ENCODE measurements at places on chromosomes 2 and 18.
A peak's percentile ranks its signal among the peaks of the same experiment; 100 is the strongest.

- no peak for DNase-seq
Observed at GRCh38 chr18:45059695-45060094, 379.0 kb downstream of the SETBP1 start.

GRCh38 chr18:51952844-51953243 lies 387.2 kb upstream of the DCC start:
- no peak for DNase-seq

- DNase-seq: no peak
Observed at GRCh38 chr2:39061280-39061679, 59.6 kb downstream of the SOS1 start.

DNA sequence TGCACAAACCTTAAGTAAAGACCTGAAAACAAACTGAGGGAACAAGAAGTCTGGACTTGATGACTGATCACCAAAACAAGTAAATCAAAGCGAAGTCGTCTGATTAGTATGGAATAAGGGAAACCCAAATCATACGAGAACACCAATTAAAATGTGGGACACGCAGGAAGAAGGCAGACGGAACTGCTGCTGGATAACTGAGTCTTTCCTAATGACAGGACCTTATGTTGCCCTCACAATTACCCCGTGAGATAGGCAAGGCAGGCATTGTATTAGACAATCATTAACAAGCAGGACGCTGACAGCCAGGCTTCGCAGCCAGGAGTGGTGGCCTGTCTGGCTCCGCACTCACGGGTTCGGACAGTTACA lies 614 bp upstream of the COQ10B start:
- no peak for DNase-seq

DNA sequence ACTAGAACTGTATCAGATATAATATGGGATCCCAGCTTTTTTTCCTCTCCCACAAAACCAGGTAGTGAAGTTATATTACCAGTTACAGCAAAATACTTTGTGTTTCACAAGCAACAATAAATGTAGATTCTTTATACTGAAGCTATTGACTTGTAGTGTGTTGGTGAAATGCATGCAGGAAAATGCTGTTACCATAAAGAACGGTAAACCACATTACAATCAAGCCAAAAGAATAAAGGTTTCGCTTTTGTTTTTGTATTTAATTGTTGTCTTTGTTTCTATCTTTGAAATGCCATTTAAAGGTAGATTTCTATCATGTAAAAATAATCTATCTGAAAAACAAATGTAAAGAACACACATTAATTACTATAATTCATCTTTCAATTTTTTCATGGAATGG lies 77.7 kb upstream of the CSRNP3 start:
- no peak for DNase-seq

DNA sequence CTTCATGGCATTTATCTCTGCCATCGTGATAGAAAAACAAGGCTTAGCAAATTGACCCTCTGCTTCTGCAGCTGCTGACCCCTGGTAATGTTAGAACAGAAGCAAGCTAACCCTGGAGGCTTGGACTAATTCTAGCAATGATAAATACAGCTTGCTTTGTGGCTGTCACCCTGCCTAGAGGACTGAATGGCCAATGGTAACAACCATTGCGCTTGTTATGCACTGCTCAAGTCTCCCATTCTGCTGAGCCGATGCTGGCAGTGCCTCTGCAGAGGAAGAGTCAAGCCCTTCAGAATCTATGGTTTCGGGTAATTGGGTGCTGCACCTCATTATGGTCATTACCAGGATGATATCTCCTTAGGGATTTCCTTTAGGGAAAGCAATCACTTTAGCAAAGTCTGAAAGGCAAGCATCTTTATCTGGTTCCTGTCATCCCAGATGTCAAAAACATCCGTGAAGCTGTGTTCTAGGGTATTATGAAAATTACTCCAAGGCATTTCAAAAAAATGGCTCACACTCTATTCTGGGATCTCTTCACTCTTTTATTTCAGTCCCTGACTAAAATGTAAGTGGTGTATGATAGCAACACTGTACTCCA lies 186.8 kb upstream of the DLGAP1 start:
- DNase-seq: no peak

DNA sequence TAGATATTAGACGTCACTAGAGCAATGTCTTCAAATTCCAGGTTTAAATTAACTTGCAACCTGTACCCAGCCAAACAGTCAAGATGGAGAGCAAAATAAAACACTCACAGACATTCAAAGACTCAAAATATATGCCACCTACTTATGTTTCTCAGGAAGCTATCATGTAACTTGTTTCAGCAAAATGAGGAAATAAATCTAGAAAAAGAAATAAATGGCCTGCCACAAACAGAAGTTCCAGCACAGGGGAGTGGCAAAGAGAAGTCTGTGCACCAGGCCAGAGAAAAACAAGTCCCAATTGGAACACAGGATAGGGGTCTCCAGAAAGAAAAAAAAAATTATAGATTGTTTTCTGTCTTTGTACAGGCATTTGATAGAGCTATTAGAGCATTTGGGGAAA lies 96.7 kb downstream of the LRP2 start:
- DNase-seq: no peak

DNA sequence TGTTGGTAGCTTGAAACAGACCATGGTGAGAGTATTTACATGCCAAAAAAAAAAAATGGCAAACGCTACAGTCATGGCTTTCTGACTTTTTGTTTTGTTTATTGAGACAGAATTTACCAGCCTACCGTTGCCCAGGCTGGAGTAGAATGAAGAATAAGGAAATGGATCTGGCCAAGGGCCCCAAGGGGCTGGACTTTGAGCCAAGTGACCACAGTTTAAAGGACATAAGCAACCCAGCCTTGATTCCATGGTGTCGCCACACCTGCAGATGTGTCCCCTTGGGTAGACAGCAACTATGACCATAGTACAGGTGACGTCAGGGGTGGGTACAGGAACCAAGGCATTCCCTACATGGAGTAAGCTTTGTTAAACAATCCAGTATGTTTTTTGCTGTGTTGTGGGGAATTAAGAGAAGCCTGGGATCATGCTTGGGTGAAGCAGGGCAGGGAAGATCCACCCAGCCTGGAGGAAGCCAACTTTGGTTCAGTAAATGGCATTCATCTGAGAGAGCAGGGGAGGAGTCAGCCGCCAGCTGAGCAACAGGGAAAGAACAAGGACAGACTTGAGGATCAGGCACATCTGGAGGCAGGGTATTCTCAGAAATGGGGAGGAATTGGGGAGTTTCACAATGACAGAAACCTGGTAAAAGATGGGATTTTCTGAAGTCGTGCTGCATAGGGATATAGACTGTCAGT lies 110.3 kb upstream of the SH3BP4 start:
- DNase-seq: no peak

DNA sequence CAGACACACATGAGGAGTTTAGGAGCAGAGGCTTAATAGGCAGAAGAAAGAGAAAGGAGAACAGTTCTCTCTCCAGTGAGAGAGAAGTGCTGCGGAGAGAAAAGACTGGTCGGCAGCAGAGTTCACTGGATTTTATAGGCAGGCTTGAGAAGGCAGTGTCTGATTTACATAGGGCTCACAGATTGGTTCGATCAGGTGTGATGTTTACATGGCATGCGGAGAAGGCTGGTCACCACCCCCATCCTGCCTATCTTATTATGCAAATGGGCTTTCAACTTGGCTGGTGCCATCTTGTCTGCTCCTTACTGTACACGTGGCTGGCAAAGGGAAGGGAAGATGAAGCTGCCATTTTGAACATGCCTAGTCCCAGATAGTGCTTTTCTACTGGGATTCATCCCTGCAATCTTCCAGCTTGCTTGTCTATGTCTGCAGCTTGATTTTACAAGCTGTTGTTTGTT lies 113.4 kb downstream of the AP1S3 start:
- no peak for DNase-seq

DNA sequence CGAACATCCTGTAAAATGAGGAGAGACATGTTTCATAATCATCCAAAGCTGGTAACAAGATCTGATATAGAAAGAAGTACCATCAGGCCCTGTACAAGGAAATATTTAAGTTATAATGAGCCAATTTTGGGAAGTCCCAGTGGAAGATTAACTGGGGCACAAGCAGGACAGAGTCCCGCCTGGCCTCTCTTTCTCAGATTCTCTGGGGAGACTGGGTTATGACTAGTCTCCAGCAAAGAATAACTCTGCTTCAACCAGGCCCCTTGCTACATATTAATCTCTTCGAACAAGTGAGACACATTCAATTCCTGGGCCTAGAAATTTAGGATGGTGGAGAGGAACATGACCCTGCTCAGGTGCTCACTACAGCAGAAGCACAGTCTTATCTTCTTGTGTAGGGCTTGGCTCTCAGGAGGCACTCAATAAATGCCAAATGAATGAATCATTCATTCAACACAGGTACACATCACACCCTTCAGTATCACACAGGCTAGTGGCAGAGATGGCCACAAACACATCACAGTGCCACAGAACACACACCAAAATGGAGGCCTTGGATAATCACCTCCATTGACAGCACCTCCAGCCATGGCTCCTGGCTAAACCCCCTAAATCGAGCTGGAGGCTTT lies 46.4 kb upstream of the RNF152 start:
- no peak for DNase-seq

DNA sequence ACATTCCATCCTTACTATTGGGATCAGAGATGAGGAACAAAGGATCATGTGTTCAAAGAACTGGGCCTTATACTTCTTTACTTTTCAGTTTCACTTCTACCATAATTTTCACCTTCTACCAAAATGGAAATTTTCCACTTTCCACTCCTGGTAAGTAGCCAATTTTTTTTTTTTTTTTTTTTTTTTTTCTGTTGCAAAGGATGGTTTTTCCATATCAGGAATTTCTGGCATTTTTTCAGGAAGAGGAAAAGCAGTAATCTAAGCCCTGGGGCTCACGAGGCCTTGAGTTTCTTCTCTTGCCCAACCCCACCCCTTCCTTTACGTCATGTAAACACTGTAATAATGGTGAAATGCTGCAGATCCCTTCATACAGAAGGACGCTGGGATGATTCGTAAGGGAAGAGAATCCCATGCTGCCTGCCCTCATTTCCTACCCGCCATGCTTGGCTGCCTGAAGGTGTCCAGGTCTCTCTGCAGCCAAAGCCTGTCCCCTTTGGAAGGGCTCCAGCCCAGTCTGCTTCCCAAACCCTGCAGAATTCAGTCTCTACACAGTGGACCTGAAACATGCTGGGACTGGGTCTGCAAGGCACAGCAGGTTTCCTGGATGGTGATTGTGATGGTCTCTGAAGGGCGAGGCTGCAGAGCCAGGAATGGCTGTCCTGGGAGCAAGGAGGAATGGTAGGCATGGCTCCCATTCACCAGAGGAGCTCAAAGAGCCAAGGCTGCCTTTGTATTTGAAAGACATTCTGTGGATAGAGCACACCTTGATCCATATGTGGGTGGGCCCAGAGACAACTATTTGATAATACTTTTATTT lies 57.0 kb downstream of the EFR3B start:
- no peak for DNase-seq

DNA sequence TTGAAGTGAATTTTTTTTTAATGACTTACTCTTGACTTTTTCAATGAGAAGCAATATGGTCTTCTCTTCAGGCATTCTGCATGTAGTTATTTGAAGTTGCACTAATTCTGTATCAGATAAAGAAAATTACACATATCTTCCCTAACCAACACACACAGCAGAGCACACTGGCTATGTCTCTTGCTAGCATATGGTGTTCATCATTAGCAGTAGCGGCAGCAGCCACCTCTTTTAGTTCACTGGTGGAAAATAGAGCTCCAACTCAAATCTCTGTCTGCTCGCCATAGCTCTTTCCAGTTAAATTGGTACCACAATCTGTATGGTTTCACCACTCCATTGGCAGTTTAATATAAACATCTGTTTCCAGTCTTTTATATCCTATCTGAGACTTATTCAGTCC lies 278.1 kb upstream of the ZEB2 start:
- no peak for DNase-seq

DNA sequence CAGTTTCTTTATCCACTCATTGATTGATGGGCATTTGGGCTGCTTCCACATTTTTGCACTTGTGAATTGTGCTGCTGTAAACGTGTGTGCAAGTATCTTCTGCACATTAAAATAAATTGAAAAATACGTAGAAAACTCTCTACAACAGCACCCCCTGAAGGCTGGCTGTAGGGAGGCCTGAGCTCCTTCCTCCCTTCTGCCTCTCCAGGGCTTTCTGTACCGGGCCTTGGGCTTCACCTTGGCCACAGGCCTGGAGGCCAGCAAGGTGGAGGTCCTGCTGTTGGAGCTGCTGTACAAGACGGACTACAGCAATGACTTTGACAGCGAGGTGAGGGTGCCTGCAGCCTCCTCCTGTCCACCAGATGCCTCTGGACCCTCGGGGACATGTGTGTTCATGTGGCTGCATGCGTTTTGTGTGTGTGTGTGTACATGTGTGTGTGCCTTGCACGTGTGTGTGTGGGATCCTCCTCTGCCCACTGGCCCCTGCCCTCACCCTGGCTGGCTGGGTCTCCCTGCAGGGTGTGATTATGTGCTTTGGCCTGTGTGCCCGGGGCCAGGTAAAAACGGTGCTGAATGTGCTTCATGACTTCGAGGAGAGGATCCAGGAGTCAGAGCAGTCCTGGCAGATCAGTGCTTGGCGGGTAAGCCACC lies 29.2 kb downstream of the MROH2A start:
- DNase-seq: no peak

GRCh38 chr2:73993778-73994177 lies 9.1 kb downstream of the TET3 start:
- no peak for DNase-seq

GRCh38 chr18:7521226-7521856 lies 45.8 kb upstream of the PTPRM start:
- DNase-seq: no peak

- DNase-seq: no peak
Observed at GRCh38 chr2:147847746-147848391, 3.0 kb downstream of the ACVR2A start.

DNA sequence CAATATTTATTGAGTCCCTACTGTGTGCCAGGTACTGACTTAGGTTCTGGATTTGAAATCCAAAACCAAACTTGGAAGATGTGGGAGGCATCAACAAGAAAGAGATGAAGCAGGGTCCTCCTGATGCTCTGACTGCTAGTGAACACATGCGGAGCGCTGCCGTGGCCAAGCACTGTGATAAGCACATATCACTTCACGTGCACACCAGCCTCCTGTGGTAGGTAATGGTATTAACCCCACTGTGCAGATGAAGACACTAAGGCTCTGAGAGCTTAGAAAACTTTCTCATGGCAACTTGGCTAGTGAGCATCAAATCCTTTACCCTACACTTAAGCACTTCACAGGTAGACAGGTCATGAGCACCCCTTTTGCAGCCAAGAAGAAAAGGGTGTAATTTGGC lies 216.1 kb downstream of the HAUS1 start:
- DNase-seq: no peak

GRCh38 chr2:127072396-127072795 lies 34.6 kb downstream of the BIN1 start:
- no peak for DNase-seq

- no peak for DNase-seq
Observed at GRCh38 chr2:197286805-197287595, 23.6 kb downstream of the ANKRD44 start.

- peak; percentile 79 for DNase-seq
Observed at GRCh38 chr18:13112982-13113381, 105.6 kb upstream of the LDLRAD4 start.

GRCh38 chr2:3692375-3692774 lies 11.0 kb upstream of the DCDC2C start:
- DNase-seq: no peak

GRCh38 chr18:48313792-48314191 lies 95.4 kb downstream of the ZBTB7C start:
- DNase-seq: peak; percentile 36

Data from retina (tissue), 1 donor.